ENCODE measurements at places on chromosomes 3 and 15. TPM values are rescaled to one million over a fixed set of nuclear protein-coding genes. Genes with fewer than 3 reads are reported as not detected.

DNA sequence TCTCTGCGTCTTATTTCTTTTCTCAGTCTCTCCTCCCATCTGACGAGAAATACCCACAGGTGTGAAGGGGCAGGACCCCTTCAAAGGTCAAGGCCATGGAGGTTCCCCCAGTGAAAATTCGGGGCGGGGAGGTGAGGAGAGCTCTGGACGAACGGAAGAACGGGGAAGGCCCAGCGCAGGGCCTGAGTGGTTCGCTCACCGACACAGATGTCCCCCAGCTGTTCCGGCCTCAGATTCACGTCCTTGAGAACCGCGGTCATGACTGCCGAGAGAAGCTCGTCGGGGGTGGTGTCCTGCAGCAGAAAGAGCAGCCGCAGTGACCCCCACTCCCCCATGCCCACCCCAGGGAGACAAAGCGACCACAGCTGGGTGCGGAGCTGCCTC lies 542 bp downstream of the ACAA1 start:
- no peak for DNase-seq
- H3K4me3 ChIP-seq = peak overlapping the region; percentile 95
- H3K27ac ChIP-seq = peak overlapping the region; percentile 86
- peaks cover 81% of the 10 kb centered on the region for H3K4me1 ChIP-seq

DNA sequence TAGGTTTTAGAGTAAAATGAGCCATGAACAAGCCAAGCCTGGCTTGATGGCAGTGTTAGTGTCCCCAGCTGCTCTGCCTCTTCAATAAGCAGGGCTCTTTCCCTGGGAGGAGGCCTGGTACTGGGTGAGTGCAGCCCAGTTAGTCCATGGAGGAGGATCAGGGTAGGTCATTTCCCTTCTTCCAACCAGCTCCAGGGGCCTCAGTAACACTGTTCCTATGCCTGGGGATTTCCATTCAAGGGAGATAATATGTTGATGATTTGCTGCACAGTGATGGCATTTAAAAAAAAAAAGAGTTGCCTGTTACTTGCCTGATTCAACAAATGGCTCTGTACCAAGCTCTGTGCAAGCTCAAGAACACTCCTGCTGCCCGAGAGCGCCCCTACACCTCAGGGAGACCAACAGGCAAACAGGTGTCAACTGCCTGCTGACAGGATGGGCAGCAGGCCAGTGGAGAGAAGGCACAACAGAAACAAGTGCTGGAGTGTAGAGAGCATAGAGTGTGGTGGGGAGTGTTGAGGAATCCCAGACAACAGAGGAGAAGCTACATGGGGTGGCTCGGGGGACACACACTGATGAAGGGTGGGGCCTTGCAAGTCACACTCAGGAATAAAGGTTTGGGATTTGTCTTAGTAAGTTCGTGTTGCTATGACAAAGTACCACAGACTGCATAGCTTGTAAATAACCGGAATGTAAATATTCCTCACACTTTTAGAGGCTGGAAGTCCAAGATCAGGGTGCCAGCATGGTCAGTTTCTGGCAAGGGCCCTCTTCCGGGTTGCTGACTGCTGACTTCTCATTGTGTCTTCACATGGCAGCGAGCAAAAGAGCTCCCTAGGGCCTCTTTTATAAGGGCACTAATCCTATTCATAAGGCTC lies 78.6 kb upstream of the PXYLP1 start:
- no peaks in the 10 kb centered on the region for H3K4me1 ChIP-seq
- no peak overlapping the region for H3K27ac ChIP-seq
- no peak for DNase-seq
- no peak overlapping the region for H3K4me3 ChIP-seq
- no peaks in the 10 kb centered on the region for H3K27me3 ChIP-seq
- no peaks in the 10 kb centered on the region for H3K36me3 ChIP-seq

DNA sequence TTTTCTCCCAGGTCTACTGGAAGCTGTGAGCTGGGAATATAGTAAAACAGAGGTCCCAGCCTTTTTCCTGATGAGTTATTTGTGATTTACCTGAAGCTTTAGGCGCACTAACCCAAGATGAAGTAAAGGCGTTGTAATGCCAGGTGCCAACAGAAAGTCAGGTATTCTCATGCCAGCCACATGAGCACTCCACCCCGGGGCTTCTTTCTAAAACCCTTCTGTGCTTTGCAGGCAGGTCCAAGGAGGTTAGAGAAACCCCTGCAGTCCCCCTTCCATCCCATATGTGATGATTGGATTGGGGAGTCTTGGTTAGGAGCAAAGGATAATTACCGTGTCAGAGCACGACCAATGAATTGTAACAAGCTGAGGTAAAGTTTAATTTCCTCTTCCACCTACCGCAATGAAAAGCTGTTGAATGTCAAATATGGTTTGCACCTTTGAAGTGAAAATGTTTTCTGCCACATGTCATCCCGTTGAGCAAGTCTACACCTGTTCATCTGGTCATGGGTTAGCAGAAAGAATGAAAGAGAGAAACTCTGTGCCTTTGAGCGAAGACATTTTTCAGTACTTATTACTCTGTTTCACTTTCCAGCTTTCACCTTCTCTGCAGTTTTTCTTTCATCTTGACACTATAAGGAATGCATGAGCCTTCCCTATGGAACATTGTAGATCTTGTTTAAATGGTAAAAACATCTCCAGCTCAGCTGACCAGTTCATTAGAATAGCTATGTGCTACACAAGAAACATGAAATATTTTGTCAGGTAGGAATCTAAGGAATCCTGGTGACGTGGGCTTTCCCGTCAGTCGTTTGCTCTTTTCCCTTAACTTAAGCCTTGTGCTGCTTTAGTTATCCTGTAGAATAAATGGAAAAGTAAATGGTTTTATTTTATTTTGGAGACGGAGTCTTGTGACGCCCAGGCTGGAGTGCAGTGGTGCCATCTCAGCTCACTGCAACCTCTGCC lies 204.6 kb upstream of the IL12A start:
- H3K27ac ChIP-seq = no peak overlapping the region
- no peak overlapping the region for H3K4me3 ChIP-seq
- H3K27me3 ChIP-seq = no peaks in the 10 kb centered on the region
- H3K4me1 ChIP-seq = no peaks in the 10 kb centered on the region
- no peak for DNase-seq
- no peaks in the 10 kb centered on the region for H3K36me3 ChIP-seq

- H3K27ac ChIP-seq = peak overlapping the region; percentile 31
- H3K36me3 ChIP-seq = no peaks in the 10 kb centered on the region
- DNase-seq = peak; percentile 46
- H3K4me1 ChIP-seq = peaks cover 53% of the 10 kb centered on the region
- H3K4me3 ChIP-seq = no peak overlapping the region
These were observed 47.4 kb downstream of the CMTM8 start for GRCh38 chr3:32285891-32286290.

GRCh38 chr3:166071-166470 lies 30.5 kb upstream of the CHL1 start:
- H3K27ac ChIP-seq = no peak overlapping the region
- no peaks in the 10 kb centered on the region for H3K27me3 ChIP-seq
- H3K4me1 ChIP-seq = no peaks in the 10 kb centered on the region
- no peak for DNase-seq
- H3K4me3 ChIP-seq = no peak overlapping the region
- no peaks in the 10 kb centered on the region for H3K36me3 ChIP-seq

DNA sequence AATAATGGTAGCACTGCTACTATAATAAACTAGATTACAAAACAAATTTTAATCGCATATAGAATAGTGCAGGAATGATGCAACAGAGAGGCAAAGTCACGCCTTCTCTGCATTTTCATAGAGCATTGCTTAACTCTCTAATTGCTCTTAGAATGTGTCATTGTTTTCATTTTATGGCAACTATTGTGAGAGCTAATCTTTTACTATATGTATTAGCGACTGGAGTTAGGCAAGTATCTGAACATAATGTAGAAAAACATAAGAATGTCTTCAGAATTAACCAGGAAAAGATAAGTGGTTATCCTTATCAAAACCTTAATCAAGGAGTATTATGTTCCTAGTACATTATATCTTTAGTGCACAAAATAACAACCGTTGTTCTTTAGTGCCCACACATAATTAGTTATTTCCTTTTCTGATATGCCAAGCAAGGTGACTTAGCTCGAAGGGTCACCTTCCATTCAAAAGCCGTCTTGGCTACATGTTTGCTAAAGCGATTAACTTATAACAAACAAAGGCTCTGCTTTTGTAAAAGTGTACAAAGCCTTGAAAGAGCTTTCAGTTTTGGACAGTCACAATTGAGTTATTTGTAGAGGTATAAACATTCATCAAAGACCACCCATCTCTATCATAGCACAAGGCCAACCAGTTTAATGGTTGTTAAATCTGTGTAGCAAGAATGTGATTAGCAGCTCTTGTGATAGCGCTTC lies 1328.9 kb downstream of the ROBO2 start:
- DNase-seq = no peak
- H3K27me3 ChIP-seq = no peaks in the 10 kb centered on the region
- H3K4me3 ChIP-seq = no peak overlapping the region

The EFHB gene
- total RNA-seq = 1.5 TPM

The MEX3B gene
- 1.6 TPM for total RNA-seq

The LEO1 gene
- total RNA-seq = 21.7 TPM
